ENCODE measurements at places on chromosomes 2 and 18. TPM values are rescaled to one million over a fixed set of nuclear protein-coding genes. Genes with fewer than 3 reads are reported as not detected.

The AGXT gene
- not detected for total RNA-seq

The TMEM200C gene
- total RNA-seq = not detected

The CD207 gene
- not detected for total RNA-seq

The ZSWIM2 gene
- total RNA-seq = not detected

The IL1A gene
- not detected for total RNA-seq

Data from subcutaneous preadipocyte (primary cell).